Muscle of arm (tissue), 14 donors: ENCODE measurements at places on chromosomes 5 and 9.

DNA sequence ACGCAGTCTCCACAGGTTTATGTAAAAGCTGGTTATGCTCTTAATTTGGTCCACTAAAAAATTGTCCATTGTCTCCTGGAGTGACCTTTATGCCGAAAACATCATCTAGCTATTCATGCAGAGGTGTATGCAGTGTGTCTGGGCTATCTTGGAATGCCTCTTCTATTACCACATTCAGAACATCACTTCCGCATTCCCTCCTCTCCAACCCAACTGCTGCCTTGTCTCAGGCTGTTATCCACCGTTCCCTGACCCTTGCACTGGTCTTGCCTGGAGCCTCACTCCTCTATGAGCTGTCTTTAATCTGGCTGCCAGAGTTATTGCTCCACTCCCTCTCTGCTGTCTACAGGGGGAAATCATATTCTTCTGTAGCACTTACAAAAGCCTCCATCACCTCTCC, 214.1 kb upstream of the ANKRD55 start:
- DNase-seq = no peak

DNA sequence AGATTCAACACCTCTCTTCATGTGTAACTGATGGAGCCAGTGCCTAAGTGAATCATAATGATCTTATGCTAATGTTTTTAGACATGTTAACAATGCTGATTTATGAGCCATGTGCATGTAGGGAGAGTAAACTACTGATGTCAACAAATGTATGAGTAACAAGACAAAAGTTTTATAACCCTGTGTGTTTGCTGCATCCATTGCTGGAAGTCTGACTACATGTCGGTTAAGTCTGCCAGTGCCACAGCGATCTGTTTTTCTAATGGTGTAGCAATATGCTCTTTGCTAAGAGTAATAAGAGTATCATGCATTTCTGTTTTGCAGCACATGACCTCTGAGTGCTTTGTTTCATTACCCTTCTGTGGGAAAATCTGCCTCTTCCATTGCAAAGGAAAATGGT, 26.4 kb upstream of the TMOD1 start:
- no peak for DNase-seq

- DNase-seq = no peak
Measured at GRCh38 chr5:57094753-57095683, 78.8 kb upstream of the GPBP1 start.

DNA sequence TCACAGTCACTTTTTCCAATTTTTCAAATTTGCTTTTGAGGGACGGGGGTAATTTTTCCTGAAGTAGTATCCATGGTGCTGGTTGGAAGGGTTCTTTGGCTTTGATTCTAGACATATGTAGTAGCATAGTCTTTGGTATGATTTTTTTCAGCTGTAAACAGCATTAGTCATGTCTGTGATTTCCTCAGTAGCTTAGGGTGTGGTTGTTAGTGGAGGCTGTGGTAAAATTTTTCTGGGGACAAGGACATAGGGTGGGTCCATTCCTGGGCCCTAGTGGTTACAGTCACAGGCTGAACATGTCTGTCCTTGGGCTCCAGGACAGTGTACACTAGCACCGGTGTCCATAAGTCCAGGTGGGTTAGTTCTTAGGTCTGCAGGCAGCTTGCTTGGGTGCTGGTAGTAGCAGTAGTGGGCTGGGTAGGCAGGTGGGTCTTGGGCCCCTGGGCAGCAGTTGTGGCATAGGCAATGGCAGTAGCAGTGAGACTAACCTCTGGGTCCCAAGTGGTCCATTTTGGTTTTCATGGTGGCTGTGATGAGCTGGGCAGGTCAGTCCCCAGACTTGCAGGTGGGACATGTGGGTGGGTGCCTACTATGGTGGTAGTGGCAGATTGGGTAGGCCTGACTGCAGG, 100.0 kb upstream of the CXCL14 start:
- DNase-seq = no peak

- DNase-seq = no peak
Measured at GRCh38 chr5:135566422-135567400, 12.1 kb downstream of the CXCL14 start.

DNA sequence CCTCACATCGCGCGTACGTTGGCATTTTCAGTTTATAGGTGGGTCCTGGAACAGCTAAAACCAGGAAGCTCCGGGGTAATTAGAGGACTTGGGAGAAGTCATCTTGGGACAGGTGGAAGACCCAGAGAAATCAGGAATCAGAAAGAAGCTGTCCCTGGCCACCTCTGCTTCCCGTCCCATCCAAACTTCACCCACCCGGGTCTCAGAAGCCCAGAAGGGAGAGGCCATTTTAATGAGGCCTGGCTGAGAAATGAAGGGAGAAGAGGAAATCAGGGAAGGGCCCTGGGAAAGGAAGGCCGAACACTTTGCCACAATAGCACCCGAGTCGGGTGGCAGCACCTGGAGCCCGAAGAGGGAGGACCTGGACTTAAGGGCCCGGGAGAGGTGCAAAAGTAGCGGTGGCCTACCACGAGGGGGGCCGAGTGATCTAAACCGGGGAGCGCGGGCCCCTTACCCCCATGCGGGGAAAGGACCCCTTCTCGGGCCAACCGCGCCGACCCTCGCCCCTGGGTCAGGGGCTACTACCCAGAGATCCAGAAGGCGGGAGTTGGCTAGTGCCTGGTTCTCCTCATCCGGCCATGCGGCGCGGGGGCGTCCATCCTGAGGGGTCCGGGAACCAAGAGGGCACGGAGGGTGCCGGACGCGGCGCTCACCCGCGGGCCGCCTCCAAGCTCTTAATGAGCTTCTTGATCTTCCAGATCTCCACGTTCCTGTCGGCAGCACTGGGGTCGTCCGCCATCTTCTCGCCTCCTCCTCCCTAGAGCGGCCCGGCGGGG, 668 bp downstream of the ETF1 start:
- peak; percentile 13 for DNase-seq

- no peak for DNase-seq
Measured at GRCh38 chr9:133058550-133059320, 3.0 kb upstream of the CEL start.

- no peak for DNase-seq
Measured at GRCh38 chr5:141095263-141095641, 837 bp downstream of the PCDHB2 start.

GRCh38 chr5:64180661-64181343, 15.2 kb downstream of the RNF180 start:
- DNase-seq = no peak

DNA sequence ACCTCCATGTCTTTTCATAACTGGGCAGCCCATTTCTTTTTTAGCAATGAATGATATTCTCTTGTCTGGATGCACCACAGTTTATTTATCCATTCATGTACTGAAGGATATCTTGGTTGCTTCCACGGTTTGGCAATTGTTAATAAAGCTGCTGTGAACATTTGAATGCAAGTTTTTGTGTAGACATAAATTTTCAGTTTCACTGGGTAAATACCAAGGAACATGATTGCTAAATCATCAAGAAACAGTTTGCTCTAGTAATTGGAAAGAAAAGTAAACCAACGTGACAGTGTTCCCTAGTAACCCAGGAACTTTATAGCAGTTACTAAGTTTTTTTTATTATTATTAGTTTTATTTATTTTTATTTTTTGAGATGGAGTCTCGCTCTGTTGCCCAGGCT, 100.4 kb downstream of the VPS13A start:
- no peak for DNase-seq

- DNase-seq = no peak
Measured at GRCh38 chr9:136798708-136799078, 2.6 kb downstream of the CCDC183 start.

DNA sequence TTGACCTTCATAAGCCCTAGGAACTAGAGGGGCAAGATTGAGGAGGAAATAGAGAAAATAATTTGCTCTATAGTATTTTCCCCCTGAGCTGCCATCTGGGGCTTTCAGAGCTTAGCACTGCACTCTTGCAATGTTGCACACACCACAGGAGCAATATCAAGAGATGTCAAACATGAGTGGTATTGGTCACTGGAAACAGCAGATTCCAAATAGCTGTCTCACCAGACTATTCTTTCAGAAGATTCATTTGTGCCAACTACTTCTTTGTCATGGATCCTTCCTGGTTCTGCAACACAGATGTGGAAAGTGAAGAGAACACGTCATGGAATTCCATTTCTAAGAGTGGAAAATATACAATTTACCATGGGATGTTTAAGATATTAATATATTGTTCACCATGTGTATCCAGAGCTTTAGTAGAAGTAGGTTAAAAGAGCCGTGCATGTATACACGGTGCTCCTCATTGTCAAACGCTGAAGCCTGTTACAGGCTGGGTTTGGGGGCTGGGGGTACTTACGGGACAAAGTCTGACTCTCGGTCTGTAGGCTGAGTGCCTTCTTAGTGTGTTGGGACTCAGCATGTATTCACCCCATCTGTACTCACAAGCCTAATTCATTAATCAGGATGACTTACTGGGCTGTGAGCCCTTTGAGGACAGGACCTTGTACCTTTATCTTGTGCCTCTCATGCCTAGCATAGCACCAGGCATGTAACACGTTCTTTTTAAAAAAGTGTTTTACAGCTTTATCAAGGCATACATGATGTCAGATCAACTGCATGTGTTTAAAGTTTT, 31.4 kb upstream of the GDNF start:
- no peak for DNase-seq

GRCh38 chr9:114005371-114006154, 72.5 kb downstream of the AMBP start:
- no peak for DNase-seq

GRCh38 chr9:96026655-96027213, 151.2 kb downstream of the ERCC6L2 start:
- DNase-seq = no peak

DNA sequence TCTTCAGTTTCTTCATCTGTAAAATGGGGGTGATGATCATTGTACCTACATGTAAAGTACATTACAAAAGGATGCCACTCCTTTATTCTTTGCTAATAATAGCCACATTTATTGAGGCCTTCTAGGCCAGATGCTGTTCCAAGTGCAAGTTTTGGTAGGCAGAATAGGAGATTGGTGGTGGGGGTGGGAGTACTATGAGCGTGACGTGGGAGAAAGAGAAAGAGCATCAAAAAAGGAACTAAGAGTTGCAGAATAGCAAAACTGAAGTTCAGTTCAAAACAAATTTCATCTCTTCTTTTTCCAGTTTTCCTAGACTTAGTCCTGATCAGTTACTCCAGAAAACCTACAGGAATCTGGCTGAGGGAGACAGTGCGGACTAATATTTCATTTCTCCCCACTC, 174.1 kb downstream of the SNX18 start:
- no peak for DNase-seq

GRCh38 chr5:143613329-143613728, 198.6 kb upstream of the HMHB1 start:
- DNase-seq = no peak

DNA sequence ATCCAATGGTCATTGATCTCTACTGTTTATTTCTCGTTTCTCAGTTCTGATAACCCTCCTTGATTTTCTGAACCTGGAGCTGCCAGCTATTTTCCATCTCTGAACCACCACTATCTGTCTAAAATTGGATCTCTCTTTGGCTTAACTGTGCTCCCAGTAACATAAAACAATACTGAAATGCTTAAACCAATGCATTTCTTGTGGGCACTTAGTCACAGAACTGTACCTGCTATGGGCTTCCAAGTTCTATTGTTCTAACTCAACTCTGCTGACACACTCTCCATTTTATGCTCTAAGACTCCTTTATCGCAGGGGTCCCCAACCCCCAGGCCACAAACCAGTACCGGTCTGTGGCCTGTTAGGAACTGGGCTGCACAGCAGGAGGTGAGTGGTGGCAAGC, 120.6 kb downstream of the LHFPL2 start:
- no peak for DNase-seq

GRCh38 chr5:68115584-68115983, 100.0 kb upstream of the PIK3R1 start:
- DNase-seq = no peak

DNA sequence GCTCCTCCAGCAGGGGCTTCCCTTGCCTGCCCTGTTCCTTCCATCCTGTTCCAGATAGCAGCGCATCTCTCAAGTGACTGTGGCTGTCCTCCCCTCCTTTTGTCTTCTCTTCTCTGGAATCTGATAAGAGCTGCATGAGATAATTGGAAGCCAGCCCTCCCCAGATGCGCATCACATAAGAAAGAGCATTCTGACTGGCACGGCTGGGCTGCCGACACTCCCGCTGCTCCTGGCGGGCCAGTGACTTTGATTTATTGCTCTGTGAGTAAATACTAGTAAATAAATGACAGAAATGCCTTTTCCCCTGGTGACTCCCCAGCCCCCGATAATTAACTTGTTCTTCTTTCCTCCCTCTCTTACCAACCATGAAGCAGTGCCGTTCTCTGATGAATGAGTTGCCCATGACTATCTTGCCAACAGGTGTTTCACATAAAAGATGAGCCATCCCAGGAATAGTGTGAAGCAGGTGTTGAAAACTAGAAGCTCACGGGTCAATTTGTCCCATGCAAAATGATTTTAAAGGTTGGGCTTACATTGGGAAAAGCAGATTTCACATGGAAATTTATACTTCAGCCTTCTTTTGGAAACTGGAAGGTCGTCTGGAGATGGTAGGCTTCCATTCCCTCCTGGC, 212.3 kb downstream of the ERCC6L2 start:
- DNase-seq = no peak

DNA sequence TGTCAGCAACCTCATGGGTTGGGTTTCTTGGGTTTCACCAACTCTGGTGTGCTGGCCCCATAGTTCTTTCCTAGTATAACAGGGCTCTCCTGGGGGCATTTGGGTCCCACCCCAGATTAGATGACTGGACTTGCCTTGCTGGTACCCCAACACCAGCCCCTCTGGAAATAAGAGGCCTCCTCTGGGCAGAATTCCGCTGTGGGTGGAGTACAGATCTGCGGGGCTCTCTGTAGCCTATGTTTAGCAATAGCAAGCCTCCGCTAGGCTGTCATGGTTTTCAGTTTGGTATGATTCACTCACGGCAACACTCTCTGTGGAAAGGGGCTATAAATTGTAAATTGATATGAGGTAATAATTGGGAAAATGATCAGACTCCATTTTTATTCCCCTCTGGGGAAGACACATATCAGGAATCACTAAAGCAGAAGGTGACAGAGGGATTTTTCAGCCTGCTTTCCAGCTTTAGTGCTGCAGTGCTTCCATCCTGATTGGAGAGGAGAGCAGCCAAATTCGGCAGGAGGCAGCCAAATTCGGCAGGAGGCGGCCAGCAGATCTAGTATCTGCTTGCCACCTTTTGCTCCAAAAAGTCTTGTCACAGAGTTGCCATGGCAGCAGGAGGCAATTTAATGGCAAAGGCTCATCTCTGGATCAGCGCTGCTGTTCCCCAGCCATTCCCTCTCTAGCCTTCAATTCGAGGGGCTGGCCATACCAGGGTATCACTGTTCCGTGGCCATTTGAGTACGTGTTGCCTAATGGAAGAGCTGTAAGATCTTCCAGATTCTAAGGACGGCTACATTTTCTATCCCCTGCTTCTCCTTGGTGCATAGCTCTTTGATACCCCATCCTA, 84.6 kb downstream of the SLC44A1 start:
- peak; percentile 15 for DNase-seq

GRCh38 chr9:123339666-123340510, 16.1 kb upstream of the CRB2 start:
- DNase-seq = no peak
